ENCODE measurements at places on chromosomes 5 and 9.

- no peak for DNase-seq
Measured at GRCh38 chr5:22521521-22521920, 331.6 kb downstream of the CDH12 start.

- peak; percentile 89 for DNase-seq
Measured at GRCh38 chr9:114163517-114163951, 8.2 kb downstream of the COL27A1 start.

- DNase-seq = peak; percentile 19
Measured at GRCh38 chr9:114805670-114806525, at the start of gene TNFSF15. TNFSF15 (minus strand) TSS chr9:114806039; CDS start chr9:114806012, 27 bp downstream.

DNA sequence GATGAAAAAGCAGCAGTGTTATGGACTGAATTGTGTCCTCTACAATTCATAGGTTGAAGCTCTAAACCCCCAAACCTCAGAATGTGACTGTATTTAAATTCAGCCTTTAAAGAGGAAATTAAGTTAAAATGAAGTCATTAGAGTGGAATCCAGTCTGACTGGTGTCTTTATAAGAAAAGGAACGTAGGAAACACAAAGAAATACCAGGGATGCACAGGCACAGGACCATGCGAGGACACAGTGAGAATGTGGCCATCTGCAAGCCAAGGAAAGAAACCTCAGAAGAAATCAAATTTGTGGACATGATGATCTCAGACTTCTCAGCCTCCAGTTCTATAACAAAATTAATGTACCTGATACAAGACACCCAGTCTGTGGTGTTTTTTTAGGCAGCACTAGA, 971.2 kb upstream of the CDH9 start:
- no peak for DNase-seq

DNA sequence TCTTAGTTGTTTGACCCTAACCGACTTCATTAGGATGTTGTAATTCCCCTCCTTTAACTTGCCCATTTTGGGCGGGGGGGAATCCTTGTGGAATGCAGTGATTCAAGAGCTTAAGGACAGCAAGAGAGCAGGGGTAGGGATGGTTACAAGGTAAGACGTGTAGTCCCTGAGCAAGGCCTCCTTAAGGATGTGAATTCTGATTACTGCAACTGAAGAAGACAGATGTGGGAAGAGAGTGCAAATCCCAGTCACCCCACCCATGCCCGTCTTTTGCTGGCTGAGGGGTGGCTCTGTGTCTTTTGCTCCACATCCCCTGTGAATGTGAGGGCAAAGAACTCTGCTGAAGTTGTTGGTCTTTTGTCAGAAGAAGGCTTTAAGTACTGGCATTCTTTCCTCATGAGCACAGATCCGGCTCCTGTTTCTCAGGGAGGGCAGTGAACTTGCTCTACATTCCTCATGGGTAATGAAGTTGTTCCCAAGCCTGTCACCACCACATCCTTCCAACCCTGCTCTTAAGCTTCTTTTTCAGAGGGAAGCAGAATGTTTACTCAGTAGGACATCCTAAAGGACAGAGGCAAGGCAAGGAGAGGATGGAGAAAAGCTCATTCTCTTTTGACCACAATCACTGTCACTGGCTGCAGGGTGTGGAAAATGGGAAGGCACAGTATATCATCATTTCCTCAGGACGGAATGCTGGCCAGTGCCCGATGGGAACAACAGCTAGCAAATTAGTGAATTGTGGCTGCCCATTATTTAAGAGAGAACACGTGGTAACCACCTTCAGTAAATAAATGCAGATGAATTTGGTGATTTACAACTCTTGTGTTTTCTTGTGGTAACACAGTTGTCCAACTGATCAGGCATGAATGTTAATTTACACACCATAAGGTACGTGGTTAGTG, 61.5 kb downstream of the RAI14 start:
- DNase-seq = peak; percentile 28

- no peak for DNase-seq
Measured at GRCh38 chr9:106846857-106847256, 16.1 kb upstream of the ZNF462 start.

DNA sequence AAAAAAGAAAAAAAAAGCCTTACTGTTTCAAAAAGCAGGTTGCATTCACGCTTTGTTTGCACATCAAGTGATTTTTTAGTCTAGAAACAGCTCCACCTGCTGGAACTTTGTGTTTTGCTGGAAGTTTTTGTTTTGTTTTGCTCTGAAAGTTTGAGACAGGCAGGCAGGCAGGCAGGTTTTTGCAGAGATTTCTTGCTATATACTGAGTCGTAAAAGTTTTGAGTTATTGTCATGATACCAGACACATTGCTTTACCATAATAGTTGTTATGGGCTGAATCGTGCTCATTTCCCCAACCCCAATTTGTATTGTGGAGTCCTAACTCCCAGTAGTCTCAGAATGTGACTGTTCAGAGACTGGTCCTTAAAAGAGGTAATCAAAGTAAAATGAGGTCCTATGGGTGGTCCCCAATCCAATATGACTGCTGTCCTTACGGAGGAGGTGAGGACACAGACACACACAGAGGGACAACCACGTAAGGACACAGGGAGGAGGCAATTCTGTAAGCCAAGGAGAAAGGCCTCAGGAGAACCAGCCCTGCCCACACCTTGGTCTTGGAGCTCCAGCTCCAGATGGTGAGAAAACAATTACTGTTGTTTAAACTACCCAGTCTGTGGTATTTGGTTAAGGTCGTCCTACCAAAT, 20.9 kb downstream of the OR2Y1 start:
- no peak for DNase-seq

GRCh38 chr9:13118313-13118712, 161.2 kb downstream of the MPDZ start:
- no peak for DNase-seq

- DNase-seq = no peak
Measured at GRCh38 chr9:73869264-73869663, 627.9 kb upstream of the RORB start.

GRCh38 chr9:19085295-19085694, 17.4 kb downstream of the HAUS6 start:
- DNase-seq = no peak

- DNase-seq = no peak
Measured at GRCh38 chr9:114448706-114449105, 56.6 kb downstream of the WHRN start.

- DNase-seq = no peak
Measured at GRCh38 chr5:79829260-79829659, 139.6 kb downstream of the CMYA5 start.

DNA sequence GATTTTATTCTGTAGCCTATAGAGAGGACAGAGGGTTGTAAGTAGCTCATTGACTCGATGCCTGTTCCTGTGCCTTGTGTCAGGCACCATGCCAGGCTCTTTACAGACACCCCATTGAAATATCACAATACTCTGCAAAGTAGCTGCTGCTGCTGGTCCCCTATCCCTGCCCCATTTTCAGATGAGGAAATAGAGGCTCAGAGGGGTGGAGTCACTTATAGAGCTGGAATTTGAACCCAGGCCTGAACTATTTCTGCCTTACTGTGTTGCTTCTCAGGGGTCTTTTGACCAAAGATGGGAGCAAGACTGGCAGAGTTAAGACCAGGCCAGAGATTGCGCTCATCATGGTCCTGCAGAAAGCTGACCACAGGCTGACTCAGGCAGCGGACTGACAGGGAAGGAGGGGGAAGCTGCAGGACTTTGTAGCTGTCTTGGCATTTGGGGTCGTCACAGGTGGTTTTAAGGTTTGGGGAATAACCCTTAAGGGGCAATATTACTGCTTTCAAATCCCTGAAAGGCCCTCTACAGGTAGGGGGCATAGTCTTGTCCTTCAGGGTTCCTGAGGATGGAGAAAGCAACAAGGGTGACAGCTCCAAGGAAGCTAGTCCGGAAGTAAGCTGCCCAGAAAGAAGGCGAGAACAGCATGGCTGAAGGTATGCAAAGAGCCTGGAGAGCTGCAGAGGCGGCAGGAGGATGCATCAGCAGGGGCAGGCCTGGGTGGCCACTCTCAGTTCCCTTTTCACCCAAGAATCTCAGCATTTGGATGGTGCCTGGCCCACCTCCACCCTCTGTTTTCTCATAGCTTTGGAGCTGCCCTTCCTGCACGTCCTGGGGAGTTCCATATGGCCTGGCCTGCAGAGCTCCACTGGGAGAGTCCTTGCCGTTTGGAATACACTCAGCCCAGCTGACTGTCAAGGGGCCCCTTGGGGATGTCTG, 18.3 kb upstream of the NDST1 start:
- DNase-seq = no peak

DNA sequence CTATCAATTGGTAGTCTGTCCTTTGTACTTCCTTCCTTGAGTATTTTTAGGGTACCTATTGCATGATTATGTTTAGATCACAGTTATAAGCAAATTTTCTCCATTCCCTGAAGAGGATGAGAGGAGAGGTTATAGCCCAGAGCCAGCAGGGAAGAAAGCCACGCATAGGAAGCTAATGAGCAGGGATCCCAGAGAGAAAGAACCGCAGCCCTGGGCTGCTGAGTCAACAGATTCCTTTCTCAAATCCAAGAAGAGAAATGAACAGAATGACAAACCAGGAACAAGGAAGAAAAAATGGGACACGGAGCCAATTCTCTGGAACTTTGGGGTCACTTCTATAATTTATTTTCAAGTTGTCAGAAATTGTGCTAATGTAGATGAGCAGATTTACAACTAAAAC, 284.5 kb downstream of the RFX3 start:
- no peak for DNase-seq

DNA sequence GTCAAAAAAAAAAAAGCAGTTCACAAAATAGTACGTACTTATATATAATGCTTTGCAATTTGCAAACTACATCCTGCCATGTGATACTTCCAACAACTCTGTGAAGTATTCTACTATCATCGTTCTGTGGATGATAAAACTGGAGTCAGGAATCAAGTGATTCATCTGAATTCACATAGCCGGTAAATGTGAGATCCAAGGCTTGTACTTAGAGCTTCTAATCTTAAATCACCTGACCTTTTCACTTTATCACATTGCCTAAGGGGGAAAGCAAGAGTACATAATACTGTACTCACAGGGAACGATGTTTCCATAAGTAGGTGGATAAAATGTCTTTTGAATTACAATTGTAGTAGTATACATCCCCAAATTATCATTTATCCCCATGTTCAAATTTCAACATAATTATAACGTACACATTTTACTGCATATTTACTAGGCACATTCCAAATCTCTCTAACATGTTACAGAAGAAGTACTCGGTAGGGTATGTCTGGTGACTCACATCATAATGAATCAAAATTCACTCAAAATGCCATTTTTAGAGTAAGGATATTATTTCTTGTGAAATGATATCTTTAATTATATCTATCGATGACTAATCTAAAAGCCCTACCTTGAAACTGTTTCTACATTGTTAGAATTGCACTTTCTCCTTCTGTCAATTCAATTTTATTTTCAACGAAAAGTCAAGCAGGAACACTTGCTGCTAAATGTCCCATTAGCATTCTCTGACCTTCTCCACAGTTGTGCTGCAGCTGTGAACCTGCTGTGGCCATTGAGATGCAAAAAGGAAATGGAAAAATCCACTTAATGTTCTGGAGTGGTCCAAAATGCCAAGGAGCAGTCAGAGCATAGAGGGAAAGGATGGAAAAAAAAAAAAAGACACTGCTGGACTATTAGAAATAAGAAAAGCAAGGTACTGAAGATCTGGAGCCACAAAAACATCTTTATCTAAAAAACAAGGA, 78.9 kb downstream of the OR2K2 start:
- no peak for DNase-seq

GRCh38 chr5:156589104-156589945, 260.8 kb upstream of the PPP1R2B start:
- no peak for DNase-seq

GRCh38 chr5:170232786-170233185, at the start of gene C5orf58:
C5orf58 (plus strand) TSS chr5:170232985; CDS start chr5:170234977, 1,992 bp downstream.
- DNase-seq = no peak

DNA sequence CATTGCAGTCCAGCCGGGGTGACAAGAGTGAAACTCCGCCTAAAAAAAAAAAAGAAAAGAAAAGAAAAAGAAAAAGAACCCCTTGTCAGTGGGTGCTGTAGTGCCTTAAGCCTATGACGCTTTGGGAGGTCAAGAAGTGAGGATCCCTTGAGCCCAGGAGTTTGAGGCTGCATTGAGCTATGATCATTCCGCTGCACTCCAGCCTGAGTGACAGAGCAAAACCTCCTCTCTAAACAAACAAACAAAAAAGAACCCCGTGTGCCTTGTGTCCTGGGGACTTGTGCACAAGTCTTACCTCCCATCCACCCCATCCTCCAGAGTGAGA, 33.5 kb upstream of the STXBP1 start:
- no peak for DNase-seq

- DNase-seq = peak; percentile 72
Measured at GRCh38 chr5:177317959-177318377, 6.3 kb upstream of the MXD3 start.

DNA sequence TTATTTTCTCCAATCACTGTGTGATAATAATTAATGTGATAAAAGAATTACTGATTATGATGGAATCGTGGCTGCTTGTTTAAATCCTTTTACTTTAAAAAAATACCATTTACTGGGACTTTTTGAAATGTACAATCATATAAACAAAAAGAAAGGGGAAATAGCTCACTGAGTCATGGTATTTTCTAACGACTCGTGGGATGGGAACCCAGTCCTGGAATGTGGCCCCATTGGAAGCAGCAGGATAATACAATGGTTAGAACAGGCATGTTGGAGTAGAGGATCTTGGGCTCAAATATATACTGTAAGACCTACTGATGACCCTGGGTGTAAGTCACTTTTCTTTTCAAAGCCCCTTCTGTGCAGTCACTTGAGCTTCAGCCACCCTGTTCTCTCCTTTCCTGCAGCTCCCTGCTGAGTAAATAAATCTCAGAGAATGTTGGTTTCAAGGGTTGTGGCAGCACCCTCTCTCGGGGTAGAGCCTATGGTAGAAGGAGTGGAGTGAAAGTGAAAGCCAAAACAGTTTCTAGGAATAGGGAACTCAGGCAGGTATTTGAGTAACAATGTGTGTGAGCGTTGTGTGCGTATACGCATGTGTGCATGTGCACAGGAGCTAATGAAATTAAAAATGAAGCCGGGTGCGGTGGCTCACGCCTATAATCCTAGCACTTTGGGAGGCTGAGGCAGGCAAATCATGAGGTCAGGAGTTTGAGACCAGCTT, 40.8 kb upstream of the LARP1 start:
- no peak for DNase-seq

GRCh38 chr5:16554110-16554509, 62.7 kb downstream of the RETREG1 start:
- no peak for DNase-seq

DNA sequence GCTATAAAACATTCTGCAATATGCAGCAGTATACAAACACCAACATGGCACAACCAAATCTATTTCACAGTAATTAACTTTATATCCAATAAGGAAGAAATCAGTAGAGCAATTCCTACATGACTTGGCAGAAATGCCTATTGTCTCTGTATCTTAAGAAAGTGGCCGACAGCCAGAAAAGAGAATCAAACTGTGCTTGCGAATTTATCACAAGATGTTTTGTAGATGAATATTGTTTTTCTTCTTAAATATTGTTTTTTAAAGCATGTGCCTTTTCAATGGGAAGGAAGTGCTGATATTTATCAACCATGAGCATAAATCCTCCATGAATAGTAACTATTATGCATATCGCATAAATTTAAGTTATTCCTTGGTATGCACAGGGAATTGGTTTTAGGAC, 501.7 kb upstream of the DMAC1 start:
- DNase-seq = no peak
